ENCODE measurements at places on chromosomes 6 and 20. TPM values are rescaled to one million over a fixed set of nuclear protein-coding genes. Genes with fewer than 3 reads are reported as not detected.

The LPIN3 gene
- total RNA-seq, result 14.3 TPM

The SEL1L2 gene
- not detected for total RNA-seq

The NKX2-4 gene
- total RNA-seq, result not detected

The IRF4 gene
- total RNA-seq, result 9.0 TPM

The NNAT gene
- total RNA-seq, result not detected

The HLA-DQB2 gene
- not detected for total RNA-seq

The TMEM217 gene
- total RNA-seq, result 2.9 TPM

The SIRPB1 gene
- 0.37 TPM for total RNA-seq

The OTOR gene
- total RNA-seq, result not detected

The PTCHD4 gene
- 5.5 TPM for total RNA-seq

The PACSIN1 gene
- total RNA-seq, result not detected

The MYB gene
- under 0.01 TPM for total RNA-seq

The TSBP1 gene
- total RNA-seq, result not detected

The SGK2 gene
- total RNA-seq, result not detected

The AVP gene
- total RNA-seq, result not detected

The HDGFL1 gene
- not detected for total RNA-seq

The NT5E gene
- 924 TPM for total RNA-seq

The KCNK16 gene
- total RNA-seq, result not detected

The RSPO3 gene
- not detected for total RNA-seq

The PRR18 gene
- total RNA-seq, result not detected

The DZANK1 gene
- total RNA-seq, result 1.2 TPM

The CYP24A1 gene
- total RNA-seq, result not detected

The SOX4 gene
- 3.7 TPM for total RNA-seq

The PEX6 gene
- 24.3 TPM for total RNA-seq

The BNIP5 gene
- total RNA-seq, result not detected

The DCBLD1 gene
- 27.2 TPM for total RNA-seq

The PLCB4 gene
- 1.5 TPM for total RNA-seq

The SIRPB2 gene
- not detected for total RNA-seq

The SLC25A27 gene
- 5.9 TPM for total RNA-seq

The WFDC10B gene
- not detected for total RNA-seq

The TMEM244 gene
- total RNA-seq, result 0.78 TPM

The FAM135A gene
- total RNA-seq, result 12.3 TPM

The TRAPPC3L gene
- total RNA-seq, result not detected

The ZDHHC14 gene
- 4.1 TPM for total RNA-seq

The EDN3 gene
- not detected for total RNA-seq

The VGLL2 gene
- total RNA-seq, result not detected

The OPRM1 gene
- total RNA-seq, result not detected

The CLDN20 gene
- total RNA-seq, result not detected

The RCAN2 gene
- total RNA-seq, result 0.78 TPM

The REM1 gene
- total RNA-seq, result not detected

The SMAP1 gene
- total RNA-seq, result 15.1 TPM

The DDO gene
- total RNA-seq, result 0.39 TPM

The STXBP5 gene
- 65.0 TPM for total RNA-seq

The SLC17A9 gene
- 8.5 TPM for total RNA-seq

The RSPH9 gene
- total RNA-seq, result 0.73 TPM

The SCP2D1 gene
- not detected for total RNA-seq

The KIZ gene
- total RNA-seq, result 16.6 TPM

The FAM217A gene
- not detected for total RNA-seq

The CCN6 gene
- total RNA-seq, result not detected

Data from subcutaneous preadipocyte (primary cell).